AML-193 (cell line): ENCODE measurements at places on chromosomes 1 and 21.

- DNase-seq: no peak
Observed at GRCh38 chr1:203805689-203806088, 10.3 kb downstream of the ZBED6 start.

DNA sequence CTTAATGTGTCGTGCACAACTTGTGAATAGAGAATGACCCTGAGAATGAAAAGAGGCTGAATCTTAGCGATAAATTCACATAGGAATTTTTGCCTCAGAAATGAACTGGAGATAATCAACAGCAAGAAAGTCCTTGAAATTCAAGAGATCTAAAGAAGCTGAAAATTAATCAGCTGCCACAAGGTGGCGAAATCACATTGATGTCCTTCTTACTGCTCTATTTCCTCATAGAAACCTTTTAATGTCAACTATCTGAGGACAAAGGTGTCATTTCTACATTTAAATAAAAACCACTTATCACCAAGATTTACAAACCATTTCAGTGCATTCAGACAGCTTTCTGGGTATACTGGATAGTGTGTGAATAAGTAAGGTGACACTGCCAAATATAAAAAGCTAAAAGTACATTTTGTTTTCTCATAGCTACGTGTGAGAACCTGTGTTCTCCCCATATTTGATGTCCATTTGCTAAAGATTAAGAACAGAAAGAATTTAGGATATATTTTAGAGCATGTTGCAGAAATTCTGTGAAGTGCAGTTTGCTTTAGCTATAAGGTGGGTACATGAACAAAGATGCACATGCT lies 485.3 kb upstream of the PTBP2 start:
- peak; percentile 44 for DNase-seq

DNA sequence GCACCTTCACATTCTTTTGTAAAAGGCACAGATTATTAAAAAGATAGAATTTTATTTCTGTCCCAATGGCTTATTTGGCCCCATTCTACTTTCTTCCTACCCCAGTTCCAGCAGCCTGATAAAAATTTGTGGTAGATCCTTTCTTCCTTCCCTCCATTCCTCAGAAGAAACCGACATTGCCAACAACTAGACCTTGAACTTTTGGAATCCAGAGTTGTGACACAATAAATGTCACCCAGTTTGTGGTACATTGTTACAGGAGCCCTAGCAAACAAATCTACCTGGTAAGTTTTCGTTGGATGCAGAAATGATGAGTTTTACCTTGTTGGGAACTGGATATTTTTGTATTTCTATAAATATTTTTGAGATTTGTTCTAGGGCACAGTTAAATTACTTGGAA lies 141.6 kb upstream of the IVNS1ABP start:
- DNase-seq: no peak

DNA sequence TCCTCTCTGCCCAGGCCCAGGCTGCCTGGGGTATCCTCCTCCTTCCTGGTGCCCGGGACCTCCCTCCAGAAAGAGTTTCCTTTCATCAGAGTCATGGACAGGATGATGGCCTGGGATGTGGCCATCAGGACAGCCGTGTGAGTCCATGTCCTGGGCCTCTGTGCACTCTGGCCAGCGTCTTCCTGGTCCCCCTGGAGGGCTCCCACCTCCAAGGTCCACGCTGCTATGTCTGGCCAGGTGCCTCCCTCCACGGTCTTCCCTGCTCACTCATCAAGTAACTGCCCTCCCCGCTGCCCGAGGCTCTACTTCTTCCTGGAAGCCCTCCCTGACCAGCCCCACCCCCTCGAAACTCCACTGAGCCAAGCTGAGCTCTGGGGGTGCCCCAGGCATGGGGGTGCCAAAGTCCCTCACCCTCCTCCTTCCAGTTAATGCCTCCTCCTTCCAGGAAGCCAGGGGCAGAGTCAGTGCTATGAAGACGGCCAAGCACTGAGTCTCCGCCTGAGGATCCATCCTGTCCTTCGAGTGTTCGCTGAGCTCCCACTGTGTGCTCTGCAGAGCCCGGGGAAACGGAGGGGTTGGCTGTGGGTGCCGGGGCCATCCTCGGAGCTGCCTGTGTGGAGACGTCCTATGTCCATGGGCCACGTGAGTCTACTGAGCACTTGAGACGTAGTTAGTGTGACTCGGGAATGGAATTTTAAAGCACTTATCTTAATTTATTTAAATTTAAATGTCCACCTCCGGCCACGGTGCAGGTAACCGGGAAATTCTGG lies 28.5 kb upstream of the TTC34 start:
- no peak for DNase-seq

- peak; percentile 97 for DNase-seq
Observed at GRCh38 chr1:35452106-35452774, 105.0 kb downstream of the KIAA0319L start.

DNA sequence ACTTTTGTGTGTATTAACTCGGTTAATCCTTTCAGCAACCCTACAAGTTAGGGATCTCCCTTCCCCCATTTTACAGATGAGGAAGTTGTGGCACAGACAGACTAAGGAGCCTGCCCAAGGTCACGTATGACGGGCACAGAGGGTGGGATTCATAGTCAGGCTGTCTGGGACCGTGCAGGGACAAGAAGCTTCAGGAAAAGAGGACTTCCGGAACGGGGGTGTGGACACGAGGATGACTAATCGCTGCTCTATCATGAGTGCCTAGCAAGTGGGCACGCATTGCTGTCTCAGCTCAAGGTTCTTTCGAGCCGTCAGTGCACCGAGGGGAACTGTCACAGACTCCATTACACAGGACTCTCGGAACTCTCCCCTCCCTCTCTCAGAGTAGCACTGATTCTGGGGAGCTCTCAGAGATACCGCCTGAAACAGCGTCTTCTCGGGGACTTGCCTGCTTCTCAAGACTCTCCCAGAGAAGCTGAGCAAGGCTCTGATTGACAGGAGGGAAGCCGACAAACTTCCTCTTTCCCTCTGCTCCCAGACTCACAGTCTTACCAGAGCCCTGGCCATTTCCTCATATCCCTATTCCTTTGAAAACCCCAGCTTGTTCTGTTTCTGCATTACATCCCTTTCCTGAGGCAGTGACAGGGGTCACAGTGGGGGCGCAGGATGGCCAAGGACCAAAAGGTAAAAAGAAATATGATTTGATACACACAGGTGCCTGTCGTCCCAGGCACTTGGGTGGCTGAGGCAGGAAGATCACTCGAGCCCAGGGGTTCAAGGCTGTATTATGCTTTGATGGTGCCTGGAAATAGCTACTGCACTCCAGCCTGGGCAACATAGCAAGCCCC lies 14.4 kb downstream of the FHAD1 start:
- DNase-seq: no peak

DNA sequence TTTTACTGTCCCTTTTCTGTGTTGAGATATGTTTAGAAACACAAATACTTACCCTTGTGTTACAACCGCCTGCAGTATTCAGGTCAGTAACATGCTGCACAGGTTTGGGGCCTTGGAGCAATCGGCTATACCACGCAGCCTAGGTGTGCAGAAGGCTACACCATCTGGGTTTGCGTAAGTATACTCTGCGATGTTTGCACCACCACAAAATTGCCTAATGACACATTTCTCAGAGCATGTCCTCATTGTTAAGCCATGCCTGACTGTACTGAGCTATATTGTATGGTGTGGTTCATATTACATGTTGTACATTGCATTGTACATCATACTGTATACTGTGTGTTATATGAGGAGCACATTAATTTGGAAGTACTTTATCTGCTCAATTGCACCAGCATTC lies 247.4 kb downstream of the RHOU start:
- peak; percentile 63 for DNase-seq

DNA sequence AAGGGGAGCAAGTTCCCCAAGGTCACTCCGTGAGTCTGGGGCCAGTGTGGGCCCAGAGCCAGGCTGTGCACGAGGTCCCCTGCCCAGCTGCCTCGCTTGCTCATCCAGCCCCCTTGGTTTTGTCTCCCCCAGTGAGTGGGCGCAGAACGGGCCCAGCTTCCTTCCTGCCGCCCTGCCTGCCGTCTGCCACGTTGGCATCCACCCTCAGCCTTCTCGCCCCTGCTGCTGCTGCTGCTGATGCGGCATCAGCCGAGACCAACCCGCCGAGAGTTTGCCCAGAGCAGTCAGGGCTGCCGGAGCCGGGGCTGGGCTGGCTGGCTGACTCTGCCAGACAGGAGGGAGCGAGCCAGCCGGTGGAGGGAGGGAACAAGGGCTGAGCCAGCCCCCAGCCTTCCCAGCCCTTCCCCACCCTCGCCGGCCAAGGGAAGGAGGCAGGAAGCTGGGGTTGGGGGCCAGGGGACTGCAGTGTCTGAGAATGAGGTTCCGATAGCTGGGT lies 31.4 kb upstream of the WASF2 start:
- DNase-seq: no peak

GRCh38 chr21:14251336-14251735 lies 35.4 kb downstream of the RBM11 start:
- no peak for DNase-seq

DNA sequence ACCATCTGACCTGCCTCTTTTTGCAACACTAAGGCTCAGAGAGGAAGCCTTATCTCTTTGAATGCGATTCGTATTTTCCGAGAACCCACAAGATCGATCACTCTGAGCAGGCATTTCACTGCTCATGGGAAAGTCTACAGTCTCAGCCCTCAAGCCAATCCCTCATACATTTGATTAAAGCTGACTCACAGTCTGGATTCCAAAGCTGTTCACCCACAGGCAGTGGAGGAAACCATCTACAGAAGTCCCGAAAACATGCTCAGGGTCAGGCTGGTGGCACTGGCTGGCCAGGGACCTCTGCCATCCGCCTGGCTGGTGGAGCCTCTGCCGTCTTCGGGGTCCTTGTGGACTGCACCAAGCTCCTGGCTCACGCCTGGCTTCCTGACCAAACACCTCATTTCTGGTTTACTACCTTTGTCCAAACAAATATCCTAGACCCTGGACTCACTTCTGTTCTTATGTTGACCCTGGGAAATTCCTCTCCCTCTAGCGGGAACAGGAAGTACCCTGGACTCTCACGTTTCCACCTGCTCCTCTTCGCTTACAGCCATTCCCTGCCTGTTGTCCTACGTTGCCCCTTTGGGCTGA lies 650.0 kb downstream of the SMYD3 start:
- DNase-seq: no peak

DNA sequence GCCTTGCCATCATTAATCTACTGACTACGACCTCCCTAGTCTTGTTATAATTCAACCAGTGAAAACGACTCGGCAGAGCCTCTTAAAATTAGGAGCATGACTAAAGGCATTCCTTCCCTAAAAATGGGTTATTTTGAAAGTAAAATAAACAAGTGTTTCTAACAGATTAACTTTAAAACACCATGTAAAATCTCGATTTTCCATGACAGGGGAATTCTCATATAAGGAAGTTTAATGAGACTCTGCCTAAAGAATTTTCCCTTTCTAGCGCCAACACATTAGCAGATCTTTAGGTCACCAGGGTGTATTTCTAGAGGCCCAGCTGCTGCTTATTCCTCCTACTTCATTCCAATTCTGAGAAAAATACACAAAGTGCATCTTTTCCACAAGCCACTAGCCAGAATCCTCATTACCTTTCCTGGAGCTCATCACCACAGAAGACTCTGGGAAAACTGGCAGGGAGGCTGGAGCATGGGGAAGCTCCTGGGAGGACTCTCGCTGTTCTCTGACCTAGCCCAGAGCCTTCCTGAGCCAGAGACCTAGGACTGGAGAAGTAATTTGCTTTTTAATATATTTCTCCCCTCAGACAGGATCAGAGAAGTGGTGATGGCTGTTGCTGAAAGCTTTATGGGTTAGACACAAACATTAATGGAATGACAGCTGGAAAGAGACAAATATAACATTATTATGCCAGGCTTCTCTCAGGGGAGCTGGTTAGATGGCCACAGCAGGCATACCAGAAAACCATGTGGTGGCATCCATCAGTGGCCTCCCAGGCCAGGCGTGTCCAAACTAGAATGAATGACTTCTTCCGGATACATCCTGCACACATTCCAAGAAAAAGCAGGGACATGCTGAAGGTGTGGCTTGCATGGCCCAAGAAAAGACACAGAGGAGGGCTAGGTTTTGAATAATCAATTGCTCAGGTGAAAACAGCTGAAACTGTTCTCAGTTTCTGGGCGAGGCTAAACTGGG lies 63.6 kb upstream of the CTTNBP2NL start:
- DNase-seq: no peak

GRCh38 chr1:110580244-110580643 lies 25.9 kb downstream of the KCNA2 start:
- no peak for DNase-seq

DNA sequence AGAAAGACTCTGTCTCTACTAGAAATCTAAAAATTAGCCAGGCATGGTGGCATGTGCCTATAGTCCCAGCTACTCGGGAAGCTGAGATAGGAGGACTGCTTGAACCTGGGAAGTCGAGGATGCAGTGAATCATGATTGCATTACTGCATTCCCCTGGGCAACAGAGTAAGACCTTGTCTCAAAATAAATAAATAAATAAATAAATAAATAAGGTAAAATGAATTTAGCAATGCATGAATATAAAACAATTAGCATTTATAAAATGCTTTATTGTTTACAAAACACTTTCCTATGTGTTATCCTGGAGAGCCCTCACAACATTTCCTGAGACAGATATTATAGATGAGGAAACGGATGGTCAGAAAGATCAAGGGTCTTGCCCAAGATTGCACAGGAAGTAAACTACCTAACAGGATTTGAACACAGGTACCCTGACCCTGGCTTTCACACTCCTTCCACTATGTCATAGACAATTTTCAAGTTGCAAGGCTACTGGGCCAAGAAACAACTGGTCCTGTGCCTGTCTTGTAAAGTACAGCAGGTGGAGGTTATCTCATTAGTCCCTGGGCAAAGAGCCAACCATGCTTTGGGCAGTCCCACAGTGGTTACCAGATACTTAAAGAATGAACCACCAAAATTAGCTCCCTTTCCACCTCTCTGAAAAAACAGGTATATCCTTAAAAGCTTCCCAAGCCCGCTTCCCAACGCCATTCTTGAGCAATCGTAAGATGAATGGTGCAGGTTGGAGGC lies 15.4 kb upstream of the VSIG8 start:
- no peak for DNase-seq
